ENCODE measurements at places on chromosomes 6 and 20.

- DNase-seq, result no peak
These were observed 76.1 kb downstream of the IRF4 start for GRCh38 chr6:467671-468082.

DNA sequence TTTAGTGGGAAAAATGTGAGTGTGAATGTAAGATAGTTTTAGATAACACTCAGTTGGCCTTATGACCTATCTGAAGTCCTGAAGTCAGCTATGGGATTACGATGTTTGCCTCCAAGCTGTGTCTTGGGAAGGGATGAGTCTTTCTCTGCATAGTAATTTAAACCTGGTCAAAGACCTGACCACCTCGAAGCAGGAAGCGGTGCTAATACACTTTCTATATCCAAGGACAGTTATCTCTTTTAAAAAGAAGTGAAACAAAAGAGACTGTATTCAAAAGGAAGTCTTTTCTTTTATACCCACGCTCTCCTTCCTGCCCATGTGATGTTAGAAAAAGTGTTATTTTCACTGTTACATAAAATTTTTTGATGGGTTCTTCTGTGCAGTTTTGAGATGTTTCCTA is 94.9 kb downstream of the JARID2 start:
- DNase-seq, result no peak

- DNase-seq, result no peak
These were observed 33.4 kb upstream of the SLC22A1 start for GRCh38 chr6:160088069-160088783.

DNA sequence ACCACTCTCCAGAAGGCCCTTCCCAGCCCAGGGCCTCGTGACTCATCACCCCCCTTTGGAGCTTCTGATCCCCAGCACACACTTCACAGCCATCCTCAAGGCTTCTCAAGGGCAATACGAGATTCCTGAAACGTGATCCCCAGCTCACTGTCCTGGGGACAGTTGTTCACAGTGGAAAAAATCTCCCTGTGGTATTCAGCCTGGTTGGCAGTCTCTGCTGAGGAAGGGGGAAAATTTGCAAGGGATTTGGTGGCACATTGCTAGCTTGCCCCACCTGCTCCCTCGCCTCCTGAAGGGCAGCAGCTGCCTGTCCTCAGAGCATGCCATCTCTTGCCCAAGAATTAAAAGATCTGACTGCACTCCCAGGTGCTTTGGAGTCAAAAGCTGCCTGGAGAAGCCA is 20.7 kb upstream of the PKHD1 start:
- no peak for DNase-seq

- no peak for DNase-seq
These were observed 27.6 kb downstream of the BCKDHB start for GRCh38 chr6:80134065-80134464.

DNA sequence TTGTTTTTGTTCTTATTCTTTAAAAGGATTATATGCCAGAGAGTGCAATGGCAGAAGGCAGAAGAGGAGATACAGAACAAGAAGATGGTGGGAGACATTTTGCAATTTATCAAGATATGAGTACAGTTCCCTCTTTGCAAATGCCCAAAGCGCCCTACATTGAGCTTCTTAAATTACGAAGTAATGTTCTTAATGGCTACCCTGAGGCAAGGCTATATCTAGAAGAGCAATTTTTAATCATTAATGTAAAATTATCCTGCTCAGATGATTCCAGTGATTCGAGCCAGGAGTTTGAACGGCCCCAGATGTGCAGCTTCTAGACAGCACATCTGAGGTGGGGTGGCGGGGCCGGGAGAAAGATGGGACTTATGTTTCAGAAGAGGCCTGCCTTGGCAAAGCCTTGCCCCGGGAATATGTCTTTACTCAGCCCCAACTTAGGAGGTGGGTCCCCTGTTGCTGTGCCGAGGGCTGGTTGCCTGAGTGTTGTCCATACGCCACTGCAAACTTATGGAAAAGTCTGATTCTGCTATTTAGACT is 84.9 kb upstream of the MLN start:
- no peak for DNase-seq

DNA sequence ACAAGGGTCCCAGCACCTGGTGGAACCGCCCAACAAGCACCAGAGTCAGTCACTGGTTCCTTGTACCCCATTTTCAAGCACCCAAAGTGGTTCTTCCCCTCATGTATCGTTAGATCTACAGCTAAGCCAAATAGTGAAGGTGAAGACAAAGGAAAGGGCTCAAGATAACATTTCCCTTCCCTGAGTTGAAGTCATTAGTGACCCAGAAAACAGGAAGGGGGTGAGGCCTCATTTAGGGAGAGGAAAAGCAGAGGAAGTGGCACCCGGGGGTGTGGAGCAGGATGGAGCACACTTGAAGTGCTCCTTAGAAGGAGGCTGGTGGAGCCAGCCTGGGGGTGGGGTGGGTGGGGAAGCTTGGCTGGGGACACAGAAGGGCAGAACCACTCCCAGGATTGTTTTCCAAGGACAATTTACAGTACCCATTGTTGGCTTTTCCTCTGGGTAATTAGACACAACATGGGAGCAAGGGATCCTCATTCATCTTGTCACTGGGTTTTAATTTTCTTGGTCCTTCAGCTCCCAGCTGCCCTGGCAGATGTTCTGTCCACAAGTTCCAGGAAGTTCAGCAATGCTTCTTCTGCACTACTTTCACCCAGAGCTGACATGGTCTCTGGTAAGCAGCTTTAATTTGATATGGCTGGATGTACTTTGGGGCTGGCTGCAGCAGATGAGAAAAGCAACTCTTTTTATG is 73.3 kb upstream of the CD93 start:
- DNase-seq, result no peak

GRCh38 chr6:21529431-21529830 is 64.1 kb upstream of the SOX4 start:
- no peak for DNase-seq

- no peak for DNase-seq
These were observed 993 bp downstream of the STX16 start for GRCh38 chr20:58651946-58652605.

DNA sequence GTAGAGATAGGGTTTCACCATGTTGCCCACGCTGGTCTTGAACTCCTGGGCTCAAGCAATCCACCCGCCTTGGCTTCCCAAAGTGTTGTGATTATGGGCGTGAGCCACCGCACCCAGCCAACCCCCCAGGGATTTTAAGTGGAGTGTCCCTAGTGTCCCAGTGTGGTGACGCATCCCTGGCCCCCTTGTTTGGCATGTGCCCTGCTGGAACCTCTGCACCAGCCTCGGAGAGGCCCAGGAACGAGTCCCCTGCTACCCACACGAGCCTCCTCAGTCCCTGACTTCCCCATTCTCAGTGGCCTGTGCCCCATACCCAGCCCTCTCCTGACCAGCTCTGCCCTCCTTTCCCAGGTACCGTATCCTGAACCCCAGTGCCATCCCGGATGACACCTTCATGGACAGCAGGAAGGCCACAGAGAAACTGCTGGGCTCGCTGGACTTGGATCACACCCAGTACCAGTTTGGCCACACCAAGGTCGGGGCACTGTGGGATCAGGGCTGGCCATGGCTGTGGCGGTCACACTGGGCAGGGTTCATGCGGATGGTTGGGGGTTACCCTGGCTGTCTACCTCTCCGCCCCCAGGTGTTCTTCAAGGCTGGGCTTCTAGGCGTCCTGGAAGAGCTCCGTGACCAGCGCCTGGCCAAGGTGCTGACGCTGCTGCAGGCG is 37.2 kb downstream of the MYH7B start:
- no peak for DNase-seq

GRCh38 chr20:36823121-36823520 is 49.6 kb upstream of the DSN1 start:
- DNase-seq, result no peak

DNA sequence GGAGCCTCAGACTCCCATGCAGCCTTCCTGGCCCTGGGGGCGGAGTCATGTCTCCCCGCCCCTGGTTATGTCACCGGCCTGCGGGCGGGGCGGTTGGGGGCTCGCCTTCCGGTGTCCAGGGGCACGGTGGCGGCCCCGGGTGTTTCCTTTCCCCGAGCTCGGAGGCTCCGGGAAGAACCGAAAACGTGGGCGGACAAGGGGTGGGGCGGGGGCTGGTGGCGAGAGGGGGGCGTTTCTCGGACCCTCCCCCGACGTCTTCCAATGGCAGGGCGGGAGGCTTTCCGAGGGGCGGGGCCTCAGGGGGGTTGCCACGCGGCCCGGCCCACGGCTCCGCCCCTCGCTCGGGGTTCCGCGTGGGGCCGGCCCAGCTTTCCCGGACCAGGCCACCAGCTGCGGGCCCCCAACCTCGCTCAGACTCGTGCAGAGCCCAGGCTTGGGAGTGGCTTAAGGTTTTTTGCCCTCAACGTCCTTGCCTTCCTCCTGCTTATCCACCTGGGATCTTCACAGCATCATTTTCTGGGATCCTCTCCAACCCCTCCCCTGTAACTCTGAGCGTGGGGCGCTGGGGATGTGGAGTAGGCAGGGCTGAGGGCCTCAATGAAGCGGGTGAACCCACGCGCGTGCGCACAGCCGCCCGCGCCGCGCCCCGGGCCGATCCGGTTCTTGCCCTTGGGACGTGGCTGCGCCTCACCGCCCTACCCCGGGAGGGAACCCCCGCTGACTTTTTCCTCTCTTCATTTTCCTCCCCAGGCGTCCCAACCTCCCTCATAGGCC is 2.1 kb upstream of the NRN1 start:
- no peak for DNase-seq

- no peak for DNase-seq
These were observed 192.7 kb upstream of the PMEPA1 start for GRCh38 chr20:57902473-57902872.

GRCh38 chr20:53948383-53949318 is 121.7 kb downstream of the BCAS1 start:
- no peak for DNase-seq

GRCh38 chr6:157326979-157327378 is 3.7 kb upstream of the TMEM242 start:
- no peak for DNase-seq

DNA sequence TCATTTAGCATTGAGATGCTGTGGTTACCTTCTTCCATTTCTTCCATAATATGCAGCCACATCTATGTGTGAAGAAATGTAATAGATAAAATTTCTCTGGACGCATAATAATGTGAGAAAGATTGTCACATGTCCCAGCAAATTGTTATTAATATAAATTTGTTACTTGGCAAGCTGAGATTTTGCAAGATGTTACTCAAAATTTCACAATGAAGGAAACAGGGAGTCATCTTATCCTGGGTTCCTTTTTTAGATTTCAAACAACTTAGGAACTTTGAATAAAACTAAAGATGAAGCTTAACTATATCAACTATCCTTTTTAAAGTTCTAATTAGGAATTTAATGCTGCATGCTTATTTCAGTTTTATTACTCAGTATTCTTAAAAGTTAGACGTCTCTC is 3.6 kb downstream of the ESR1 start:
- DNase-seq, result no peak

- DNase-seq, result no peak
These were observed 48.7 kb upstream of the CDH4 start for GRCh38 chr20:61203320-61203719.

DNA sequence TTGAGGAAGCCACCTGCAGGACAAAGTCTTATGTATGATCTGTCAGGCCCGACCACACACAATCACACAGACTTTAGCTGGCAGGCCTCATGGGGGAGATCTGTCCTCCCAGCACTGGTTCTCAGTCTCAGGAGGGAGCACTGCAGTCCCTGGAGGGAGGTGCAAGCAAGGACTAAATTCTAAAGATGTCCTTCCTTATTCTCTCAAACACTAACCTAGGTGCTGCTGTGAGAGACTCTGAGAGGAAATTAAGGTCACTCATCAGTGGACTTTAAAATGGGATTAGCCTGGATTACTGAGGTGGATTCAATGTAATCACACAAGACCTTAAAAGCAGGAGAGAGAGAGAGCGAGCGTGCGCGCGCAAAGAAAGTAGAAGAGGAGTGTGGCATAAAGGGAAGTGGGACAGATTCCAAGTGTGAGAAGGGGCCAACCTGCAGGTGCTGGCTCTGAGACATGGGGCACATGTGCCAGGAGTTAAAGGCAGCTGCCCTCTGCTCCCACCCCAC is 14.3 kb downstream of the GLO1 start:
- DNase-seq, result no peak

DNA sequence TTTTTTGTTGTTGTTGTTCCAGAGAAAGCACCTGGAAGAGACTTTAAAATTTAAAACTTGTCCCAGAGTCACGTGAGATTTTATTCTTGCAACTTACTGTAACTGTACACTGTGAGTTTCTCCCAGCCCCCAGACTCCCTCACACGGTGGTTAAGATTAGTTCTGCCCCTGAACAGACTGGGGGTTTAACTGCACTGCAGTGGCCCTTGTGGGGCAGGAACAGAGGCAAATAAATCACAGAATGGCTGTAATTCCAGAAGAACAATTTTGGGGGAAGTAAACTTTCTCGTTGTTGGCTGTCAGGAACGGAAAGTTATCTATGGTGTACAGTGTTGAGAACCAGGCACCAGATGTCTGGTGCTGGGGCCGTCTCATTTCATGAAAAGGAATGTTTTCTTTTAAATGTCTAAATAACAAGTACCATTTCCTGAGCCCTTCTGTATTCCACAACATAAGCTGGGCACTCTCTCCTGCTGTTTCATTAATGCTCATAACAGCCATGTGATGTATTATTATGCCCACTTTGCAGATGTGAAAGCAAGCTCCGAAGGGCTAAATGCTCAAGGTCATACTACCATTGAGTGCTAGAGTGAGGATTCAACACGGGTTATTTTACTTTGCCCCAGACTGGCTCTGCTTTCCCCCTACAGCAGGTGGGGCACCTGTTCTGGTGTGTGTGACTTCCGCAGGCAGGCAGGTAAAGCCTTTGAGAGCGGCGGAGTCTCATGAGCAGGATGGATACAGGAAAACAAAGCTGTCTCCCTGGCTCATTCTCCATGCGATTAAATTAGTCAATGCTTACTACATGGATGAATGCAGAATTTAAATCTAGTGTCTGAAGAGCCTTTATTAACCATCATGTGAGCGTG is 30.5 kb downstream of the CNKSR3 start:
- DNase-seq, result no peak

DNA sequence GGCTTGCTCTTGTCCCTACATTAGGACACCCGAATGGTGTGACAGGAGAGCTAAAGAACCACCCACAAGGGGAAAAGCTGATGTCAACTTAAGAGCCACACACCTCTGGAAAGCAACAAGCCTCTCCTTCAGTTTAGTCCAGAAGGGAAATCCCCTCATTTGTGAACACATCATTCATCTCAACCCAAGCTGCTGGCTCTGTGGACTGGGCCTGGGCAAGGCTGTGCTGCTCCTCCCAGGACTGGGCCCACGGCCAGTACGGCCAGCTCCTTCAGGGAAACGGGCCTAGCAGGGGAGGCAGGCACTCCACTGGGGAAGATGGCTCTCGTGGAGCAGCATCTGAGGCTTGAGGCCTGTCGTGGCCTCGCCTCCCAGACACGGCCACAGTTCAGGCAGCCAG is 12.8 kb upstream of the SLC4A11 start:
- DNase-seq, result no peak

GRCh38 chr6:161195386-161195785 is 78.5 kb downstream of the AGPAT4 start:
- DNase-seq, result no peak

DNA sequence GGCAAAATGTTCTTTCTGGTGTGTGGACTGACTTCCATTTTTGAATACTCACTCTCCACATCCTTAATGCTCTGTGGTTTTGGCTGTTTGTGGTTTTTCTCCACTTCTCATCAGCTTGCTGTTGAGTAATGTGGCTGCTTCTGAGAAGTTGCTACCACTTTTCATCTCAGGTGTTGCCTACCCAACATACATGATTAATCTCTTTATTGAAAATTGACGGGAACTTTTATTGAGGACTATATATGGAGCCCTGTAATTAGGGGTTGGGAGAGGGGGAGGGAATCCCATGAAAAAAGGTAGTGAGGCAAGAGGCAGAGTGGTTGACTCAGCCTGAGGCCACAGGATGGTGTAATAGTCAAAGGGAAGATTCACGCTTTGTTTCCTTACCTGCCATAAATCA is 17.6 kb downstream of the IL22RA2 start:
- DNase-seq, result no peak

Measured in activated CD8-positive, alpha-beta memory T cell treated with anti-CD3 and anti-CD28 coated beads for 48 hours (primary cell).